Kidney glomerular epithelial cell (primary cell): ENCODE measurements at places on chromosomes 11 and 22.
A peak's percentile ranks its signal among the peaks of the same experiment; 100 is the strongest.

GRCh38 chr22:28044546-28045173 lies 125.6 kb upstream of the PITPNB start:
- DNase-seq: no peak

DNA sequence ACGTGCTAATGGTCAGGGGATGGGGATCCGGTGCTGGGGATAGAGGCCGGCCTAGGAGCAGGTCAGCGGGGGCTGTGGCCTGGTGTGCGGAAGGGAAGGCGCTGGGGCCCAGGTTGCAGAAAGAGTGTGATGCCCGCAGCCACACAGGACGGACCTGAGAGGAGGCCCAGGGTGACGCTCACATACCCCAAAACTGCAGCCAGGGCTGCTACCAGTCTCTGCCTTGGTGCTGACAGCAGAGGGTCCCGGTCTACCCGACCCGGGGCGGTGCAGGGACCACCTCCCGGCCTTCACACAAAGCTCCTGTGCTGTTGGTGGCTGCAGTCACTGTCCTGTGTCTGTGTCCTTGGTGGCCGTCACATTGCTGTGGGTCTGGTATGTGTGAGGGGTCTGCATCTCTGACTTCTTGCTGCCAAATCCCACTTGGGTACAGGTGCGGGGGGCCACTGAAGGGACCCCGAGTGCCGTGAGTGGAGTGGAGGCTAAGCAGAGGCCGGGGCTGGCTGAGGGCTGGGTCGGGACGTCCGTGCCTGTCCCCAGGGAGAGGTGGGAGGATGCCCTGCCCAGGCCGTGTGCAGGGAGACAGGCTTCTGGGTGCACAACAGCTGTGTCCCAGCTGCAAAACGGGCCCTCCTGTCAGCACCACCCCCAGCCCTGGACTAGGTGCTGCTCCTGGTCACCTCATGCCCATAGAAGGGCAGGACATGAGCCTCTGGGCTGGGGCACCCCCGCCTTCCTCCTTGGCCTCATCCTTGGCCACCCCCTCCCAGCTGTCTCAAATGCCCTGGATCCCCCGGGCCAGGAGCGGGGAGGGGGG lies 1.5 kb downstream of the LSP1 start:
- DNase-seq: no peak

- no peak for DNase-seq
These were observed 2.9 kb downstream of the SLC16A8 start for GRCh38 chr22:38080850-38081635.

DNA sequence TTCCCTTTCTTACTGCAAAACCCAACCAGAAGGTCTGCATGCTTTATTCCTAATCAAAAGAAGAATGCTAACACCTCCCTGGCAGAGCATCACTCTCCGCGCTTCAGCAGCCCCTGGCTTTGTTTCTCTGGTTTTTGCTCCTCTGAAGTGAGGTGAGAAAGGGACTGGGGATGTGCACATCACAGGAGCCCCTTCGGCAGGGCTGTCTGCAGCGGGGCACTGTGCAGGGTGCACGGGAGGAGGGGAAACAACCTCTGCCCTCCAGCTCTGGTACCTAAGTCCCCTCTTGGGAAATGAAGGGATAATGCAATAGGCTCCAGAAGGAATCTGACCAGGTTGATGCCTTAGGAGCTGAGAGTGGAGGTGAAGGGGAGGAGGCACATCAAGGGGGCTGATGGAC lies 312.7 kb downstream of the NTM start:
- DNase-seq: no peak

DNA sequence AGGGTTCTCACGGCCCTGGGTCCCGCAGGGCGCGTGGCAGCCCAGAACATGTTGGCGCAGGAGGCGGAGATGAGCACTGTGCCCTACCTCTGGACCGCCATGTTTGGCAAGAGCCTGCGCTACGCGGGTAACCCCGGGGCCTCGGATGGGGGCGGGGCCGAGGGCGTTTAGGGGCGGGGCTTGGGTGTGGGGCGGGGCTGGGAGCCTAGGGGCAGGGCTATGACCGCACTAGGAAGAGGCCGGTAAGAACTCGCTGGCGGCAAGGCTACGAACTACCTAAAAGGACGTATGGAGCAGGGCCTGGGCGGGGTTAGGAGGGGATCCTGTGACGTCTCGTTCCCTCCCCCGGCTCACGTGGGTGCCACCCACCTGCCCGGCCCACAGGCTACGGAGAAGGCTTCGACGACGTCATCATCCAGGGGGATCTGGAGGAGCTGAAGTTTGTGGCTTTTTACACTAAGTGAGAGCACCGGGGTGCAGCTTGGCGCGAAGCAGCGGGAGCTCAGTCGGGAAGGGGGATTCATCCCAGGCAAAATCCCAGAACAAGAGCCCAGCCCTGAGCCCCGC lies 2.8 kb upstream of the LZTR1 start:
- peak; percentile 7 for DNase-seq

DNA sequence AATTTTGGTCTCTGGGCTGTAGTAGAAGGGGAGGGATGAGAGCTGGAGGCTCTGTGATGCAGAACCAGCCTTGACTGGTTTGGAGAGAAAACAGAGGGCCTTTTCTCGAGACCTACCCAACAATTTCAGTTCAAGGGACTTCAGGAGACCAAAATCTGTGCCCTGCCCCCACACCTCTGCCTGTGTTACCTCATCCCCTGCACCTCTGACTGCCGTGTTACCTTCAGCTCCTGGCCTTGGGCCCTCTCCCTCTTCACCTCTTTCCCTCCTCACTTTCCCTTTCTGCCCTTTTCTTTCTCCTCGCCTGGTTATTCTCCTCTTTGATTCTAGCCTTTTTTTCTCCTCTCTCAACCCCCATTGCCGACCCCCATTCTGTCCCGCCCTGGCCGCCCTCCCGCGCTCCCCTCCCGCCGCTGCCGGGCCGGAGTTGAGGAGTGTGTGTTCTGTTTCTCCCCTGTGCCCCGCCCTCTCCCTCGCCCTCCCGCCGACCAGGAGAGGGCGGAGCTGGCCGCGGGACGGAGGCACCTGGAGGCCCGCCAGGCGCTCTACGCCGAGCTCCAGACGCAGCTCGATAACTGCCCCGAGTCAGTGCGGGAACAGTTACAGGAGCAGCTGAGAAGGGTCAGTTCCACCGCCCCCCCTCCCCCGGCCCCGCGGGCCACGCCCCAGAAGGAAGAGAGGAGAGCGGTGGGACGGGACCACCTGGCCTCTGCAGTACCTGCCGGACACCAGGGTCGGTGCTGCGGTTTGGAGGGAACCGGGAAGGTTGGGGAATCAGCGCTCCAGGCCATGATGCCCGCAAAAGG lies 27.2 kb downstream of the PHLDB1 start:
- no peak for DNase-seq

GRCh38 chr22:26430600-26430999 lies 1.5 kb downstream of the ASPHD2 start:
- DNase-seq: no peak

GRCh38 chr11:102637731-102638130 lies 12.6 kb upstream of the MMP20 start:
- no peak for DNase-seq

- no peak for DNase-seq
These were observed 70.4 kb downstream of the CELSR1 start for GRCh38 chr22:46467006-46467405.

GRCh38 chr11:2432171-2432621 lies 12.1 kb downstream of the TRPM5 start:
- DNase-seq: no peak

- no peak for DNase-seq
These were observed 13.3 kb downstream of the OR52B2 start for GRCh38 chr11:6156628-6157359.

DNA sequence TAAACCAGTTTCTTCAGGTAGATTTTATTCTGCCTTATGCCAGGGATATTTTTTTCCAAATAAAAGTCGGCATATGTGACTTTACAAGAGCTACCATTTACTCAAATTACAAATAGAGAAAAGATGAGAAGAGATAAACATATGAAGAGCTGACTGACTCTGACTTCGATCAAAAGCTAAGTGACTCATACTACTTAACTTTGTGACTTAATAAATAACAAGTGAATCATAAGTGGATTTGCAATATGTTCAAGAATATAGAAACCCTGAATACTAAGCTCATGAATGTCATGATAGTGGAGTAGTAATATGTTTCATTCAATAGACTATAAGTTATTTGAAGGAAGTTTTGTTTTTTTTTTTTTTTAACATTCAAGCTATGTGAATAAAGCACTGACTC lies 130.5 kb upstream of the ANO3 start:
- DNase-seq: no peak

DNA sequence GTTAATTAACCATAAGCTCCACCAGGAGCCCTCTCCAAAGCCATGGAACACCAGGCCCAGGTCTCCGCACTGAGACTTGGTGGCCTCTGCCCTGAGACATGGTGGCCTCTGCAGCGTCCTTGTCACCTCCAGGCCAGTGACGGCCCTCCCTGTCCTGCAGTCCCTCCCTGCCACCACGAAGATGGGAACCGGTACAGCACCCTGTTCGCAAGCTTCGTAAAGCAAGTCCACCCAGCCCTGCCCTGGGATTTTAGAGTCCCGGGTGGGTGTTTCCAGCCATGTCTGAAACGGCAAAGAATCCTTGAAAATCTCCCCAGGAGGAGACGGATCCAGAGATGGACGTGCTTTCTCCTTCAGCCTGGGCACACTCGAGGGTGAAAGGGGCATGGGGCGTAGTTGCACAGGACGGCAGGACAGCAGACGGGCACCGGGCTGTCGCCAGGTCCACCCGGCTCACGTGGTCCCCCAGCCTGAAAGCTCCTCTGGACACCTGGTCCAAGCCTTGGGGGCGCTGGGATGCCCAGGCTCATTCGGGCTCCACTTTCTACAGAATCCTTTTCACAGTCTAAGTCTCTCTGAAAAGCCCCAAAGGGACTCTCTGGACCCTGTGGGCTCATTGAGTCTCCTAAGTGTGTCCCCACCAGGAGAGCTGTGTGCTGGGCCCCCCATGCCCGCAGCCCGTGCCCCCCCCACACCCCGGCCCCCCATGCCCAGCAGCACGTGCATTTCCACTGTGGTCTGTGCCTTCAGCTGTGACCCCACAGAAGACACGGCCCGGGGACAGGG lies 456.2 kb downstream of the BRD1 start:
- no peak for DNase-seq

DNA sequence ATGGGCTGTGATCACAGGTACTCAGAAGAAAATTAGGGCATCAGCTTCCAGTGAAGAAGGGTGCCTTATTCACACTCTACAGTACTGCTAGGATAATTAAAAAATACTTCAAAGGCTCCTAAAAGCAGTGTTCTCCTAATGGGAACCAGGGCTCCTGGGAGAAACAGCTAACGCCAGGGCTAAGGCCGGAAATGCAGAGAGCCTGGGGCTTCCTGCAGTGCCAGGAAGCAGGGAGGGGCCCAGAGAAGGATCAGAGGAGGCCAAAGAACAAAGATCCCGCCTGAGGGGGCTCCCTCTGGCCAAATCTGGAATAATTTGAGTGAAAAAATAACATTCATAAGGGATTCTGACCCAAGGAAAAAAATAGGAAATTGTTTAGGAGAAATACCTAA lies 27.5 kb downstream of the TOLLIP start:
- DNase-seq: no peak

GRCh38 chr11:56852131-56852530 lies 103.6 kb upstream of the OR9G4 start:
- peak; percentile 17 for DNase-seq

DNA sequence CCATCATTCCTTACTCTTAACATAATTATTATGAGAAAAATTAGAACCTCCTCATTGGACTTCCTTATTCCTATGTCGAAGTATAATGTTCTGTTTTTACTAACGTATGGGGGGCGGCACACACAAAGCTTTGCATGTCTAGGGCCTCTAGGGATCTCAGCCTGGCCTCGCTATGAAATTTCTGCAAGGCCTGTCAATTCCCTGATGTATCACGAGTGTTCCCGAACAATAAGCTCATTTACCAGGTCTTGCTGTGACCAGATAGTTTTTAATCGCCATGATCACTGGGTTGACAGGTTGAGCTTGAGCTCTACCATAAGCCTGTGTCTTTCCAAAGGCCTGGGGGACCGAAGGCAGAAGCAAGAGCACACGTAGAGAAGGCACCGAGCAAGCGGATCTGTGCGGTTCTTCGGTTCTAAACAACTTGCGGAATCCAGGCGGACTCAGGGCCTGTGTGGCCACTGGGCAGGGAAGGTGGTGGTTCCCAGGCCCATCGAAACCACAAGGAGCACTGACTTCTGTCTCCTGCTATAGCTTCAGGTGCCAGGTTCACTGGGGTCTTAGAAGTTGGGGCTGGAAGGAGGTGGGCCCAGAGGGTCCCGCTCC lies 10.4 kb upstream of the FXYD2 start:
- no peak for DNase-seq

GRCh38 chr11:43833657-43834073 lies 47.0 kb upstream of the ALKBH3 start:
- no peak for DNase-seq

- DNase-seq: no peak
These were observed 5.2 kb upstream of the RAB3IL1 start for GRCh38 chr11:61922539-61922938.

DNA sequence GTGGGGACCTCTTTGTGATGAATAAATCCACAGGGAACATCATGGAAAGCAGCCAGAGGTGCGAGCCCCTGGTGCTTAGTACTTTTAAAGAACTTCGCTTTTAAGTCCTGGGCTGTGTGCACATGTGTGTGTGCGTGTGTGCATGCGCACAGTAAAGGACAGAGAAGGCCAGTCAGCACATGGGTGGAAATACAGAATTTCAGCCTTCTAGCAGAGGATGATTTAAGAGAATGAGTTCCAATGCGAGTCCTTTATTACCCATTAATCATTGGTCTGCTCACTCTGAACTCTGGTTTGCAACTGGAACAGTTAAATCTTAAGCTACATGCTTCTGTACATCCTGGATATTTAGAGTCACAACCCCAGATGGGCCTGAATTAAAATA lies 18.9 kb downstream of the TEAD1 start:
- no peak for DNase-seq
